Left forelimb (tissue), 1 donor: ENCODE measurements at places on chromosomes 4 and X.

DNA sequence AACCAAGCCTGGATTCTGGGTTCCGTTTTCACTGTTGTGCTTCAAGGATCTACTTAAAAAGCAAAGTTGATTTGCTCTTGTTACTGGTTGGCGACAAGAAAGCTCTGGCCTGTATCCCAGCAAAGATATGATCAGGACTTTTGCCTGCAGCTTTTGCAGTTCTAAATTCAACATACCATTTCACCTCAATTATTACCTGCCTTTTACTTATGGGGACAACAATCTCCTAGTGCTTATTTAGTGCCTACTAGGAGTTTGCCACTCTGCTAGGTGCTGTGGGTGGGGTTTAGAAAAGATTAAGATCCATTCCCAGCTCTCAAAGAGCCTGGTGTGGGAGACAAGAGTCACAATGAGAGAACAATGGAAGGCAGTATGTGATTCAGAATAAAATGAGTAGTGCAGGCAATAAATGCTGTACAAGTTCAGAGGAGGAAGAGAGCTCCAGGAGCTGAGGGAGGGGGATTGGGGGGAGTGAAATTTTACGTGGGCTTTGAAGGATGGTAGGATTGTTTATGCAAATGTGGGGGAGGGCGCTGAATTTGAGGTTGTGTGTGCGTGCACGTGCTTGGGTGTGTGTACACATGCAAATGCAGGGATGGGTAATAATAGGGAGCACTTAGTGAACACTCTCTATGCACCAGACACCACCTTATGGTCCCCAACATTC, 5.0 kb upstream of the TMEM164 start:
- no peak for DNase-seq

GRCh38 chr4:5572114-5572513, 136.2 kb downstream of the EVC2 start:
- no peak for DNase-seq

DNA sequence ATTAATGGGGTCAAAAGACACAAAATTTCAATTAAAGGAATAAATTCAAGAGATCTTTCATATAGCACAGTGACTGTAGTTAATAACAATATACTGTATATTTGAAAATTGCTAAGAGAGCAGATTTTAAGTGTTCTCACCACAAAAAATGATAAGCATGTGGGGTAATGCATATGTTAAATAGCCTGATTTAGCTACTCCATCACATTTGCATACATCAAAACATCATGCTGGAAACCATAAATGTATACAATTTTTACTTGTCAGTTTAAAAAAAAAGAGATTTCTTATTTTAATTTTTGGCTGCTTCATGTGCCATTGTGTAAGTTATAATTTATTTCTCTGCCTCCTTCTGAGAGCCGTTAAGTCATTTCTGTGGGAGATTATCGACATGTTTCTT, 65.9 kb downstream of the FAM184B start:
- DNase-seq, result no peak

DNA sequence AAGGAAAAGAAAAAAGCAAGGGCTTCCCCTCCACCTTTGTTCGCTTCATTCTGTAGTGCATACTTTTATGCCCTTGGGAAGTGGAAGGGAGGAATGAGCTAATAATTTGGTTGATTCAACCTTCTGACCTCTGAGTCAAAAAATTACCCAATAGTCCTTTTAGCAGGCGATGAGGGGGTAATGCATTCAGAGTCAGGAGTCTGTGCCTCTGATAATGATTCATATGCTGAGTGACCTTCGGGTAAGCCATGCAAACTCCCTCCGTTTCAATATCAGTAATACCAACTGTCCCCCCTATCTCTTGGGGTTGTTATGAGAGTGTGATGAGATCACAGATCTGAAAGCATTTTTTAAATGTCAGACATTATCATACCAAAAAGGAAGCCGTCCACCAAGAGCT, 41.6 kb upstream of the ACSL4 start:
- DNase-seq, result no peak

DNA sequence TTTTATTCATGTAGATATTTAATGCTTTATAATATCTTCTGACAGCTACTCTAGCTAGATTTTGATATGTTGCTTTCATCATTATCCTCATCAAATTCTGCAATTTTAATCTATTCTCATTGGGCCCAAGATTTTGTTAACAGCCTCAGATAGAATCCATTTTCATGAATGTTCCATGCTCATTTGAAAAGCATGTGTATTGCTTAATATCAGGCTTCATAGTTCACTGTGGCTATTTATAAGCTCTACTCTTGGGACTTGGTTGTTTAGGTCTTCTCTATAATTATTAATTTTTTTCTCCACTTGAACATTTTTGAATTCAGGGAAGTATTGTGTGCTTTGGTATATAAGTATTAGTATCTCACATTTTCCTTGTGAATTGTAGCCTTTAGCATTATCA, 41.8 kb downstream of the RAB40A start:
- no peak for DNase-seq

DNA sequence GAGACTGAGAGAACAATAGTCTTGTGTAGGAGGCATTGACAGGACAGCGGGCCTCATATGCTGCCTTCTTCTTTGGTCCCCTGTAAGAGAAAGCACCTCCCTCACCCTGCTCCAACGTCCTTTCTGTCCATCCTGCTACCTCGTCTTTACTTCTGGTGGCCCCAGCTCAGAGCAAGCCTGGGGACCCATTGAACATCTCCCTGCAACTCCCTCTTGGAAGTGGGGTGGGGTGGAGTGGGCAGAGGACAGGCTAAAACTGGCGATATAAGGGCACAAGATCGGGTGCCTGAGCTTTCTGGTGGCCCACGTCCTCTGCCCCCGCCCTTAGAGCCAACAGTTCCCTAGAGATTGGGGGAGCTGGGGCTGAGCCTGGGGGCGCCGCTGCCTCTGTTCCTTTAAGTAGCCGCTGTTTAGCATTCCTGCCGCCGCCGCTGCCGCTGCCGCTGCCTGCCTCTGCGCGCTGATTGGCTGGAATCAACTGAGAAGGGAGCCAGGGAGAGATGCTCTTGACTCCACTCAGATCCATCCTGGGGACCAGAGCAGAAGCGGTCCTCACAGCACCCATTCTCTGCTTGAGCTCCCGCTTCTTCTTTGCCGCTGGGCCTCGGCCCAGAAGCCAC, at the start of gene DLG3:
TSS of gene DLG3 (plus strand) at position 510 of the 620 bp plus-strand sequence. CDS start 367 bp downstream, outside the sequence.
- no peak for DNase-seq

- DNase-seq, result no peak
Measured at GRCh38 chr4:147761218-147761883, 29.5 kb downstream of the ARHGAP10 start.

DNA sequence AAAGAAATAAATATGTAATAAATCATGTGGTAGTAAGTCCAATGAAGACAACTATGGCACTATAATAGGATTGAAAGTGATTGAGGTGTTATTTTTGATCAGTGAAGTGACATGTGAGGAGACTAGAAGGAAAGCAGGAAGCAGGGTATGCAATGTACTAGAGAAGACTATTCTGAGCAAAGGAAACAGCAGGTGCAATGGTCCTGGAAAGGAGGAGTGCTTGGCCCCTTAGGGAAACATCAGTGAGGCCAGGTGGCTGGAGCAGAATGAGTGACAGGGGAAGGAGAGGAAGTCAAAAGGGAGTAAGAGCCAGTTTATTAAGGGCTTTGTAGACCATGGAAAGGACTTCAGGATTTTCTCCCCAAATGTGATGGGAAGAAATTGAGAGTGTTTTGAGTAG, 207.6 kb upstream of the HCCS start:
- DNase-seq, result no peak

DNA sequence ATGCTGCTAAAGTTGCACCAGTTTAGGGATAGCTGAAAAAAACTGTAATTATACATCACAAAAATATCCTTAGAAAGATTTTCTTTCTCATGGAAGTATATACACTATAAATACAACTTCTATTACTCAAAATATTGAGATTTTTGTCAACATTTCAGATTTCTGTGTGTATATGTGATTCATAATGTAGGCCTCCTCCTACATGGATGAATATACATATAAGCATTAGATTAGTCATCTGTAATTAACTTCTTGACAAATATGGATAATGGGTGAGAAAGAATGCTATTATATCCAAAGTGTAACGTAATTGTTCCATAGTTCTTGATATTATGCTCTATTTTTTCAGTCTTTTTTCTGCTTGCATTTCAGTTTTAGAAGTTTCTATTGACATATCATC, 124.9 kb downstream of the CBLL2 start:
- DNase-seq, result no peak
